ENCODE measurements at places on chromosomes 12 and 14. TPM values are rescaled to one million over a fixed set of nuclear protein-coding genes. Genes with fewer than 3 reads are reported as not detected.

Gene SLC6A12
- 0.17 TPM for total RNA-seq

Gene EPYC
- not detected for total RNA-seq

GRCh38 chr14:70794294-70794693 is 15.0 kb downstream of the MAP3K9 start:
- DNase-seq: no peak
- no peaks in the 10 kb centered on the region for H3K36me3 ChIP-seq
- H3K4me3 ChIP-seq: no peak overlapping the region
- H3K27me3 ChIP-seq: no peaks in the 10 kb centered on the region
- no peak overlapping the region for H3K27ac ChIP-seq

DNA sequence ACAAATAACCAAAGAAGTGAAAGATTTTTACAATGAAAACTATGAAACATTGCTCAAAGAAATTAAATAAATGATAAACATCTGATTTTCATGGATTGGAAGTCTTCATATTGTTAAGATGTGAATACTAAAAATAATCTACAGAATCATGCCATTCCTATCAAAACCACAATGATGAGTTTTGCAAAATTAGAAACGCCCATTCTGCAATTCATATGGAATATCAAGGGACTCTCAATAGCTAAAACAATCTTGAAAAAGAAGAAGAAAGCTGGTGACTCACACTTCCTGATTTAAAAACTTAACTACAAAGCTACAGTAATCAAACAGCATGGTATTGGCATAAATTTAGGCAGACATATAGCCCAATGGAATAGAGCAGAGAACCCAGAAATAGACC is 40.2 kb upstream of the CCT2 start:
- H3K4me1 ChIP-seq: no peaks in the 10 kb centered on the region
- H3K4me3 ChIP-seq: no peak overlapping the region
- DNase-seq: no peak
- no peaks in the 10 kb centered on the region for H3K27me3 ChIP-seq

GRCh38 chr14:83764656-83765599 is 1765.0 kb upstream of the FLRT2 start:
- H3K27me3 ChIP-seq: no peaks in the 10 kb centered on the region
- H3K27ac ChIP-seq: no peak overlapping the region
- no peak for DNase-seq
- H3K36me3 ChIP-seq: no peaks in the 10 kb centered on the region
- H3K4me3 ChIP-seq: no peak overlapping the region
- H3K4me1 ChIP-seq: no peaks in the 10 kb centered on the region

Gene ASB8
- total RNA-seq: 38.8 TPM
